ENCODE measurements at places on chromosomes 5 and 9.

DNA sequence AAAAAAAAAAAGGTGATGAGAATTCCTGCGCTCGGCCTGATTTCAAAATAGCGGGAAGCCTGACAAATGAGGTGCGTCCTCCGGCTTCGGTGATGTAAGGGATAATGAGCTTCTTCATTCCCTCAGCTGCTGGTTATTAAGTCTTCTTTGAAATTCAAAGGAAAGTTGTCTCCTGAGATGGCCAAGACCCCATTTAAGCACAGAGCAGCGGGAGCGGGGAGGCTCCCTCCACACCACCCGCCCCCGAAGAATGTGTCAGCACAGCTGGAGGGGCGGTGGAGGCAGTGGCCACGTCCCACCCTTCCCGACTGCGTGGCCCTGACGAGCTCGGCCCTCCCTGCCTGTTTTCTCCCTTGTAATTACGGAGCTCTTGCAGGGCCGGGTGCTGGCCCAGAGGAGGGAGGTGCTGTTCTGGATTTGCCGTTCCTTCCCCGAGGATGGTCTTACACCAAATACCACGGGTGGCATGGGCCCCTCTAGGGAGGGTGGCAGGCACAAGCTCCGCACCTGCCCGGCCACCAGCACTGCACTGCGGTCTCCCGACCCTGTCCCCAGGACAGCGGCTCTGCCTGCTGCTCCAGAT lies 31.0 kb downstream of the SLC9A3 start:
- peak; percentile 30 for DNase-seq

GRCh38 chr9:83334320-83334719 lies 203.9 kb downstream of the FRMD3 start:
- DNase-seq: peak; percentile 82

GRCh38 chr9:132644251-132644650 lies 25.5 kb downstream of the DDX31 start:
- no peak for DNase-seq

DNA sequence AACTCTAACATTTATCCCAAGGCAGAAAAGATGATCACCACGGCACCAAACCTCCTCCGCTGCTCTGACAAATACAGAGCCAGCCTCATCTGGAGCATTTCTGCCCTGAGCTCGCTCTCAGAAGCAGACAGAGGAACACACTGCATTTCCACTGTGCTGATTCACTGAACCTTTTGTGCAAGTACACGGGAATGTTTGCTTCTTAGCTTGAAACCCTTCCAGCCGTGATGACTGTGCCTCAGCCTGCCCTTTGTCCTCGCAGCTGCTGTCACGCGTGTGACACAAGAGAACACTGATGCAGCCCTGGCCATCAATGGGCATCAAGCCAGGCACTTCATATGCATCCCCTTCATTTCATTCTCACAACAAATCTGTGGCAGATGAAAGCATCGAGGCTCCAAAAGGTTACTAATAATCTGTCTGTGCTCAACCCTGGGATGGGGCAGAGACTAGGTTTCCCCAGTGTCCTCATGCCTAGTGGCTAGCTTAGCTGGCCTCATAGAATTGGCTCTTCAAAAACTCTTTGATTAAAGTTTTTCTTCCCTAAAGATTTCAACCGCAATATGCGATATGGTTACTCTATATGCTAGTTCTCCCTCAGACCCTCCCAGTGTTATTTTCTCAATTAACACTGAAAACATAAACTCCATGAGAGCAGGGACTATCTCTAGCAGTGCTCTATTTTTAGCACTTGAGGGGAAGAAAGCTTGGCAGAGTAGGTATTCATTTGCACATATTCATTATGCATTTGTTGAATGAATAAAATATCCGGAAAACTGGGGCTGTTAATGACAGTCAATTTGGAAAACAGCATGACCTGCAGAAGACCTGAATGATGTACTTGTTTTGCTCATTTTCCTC lies 7.3 kb downstream of the CDC14B start:
- peak; percentile 93 for DNase-seq

- no peak for DNase-seq
These were observed 132.0 kb downstream of the IZUMO3 start for GRCh38 chr9:24413651-24414050.

- DNase-seq: no peak
These were observed 279.6 kb upstream of the GRAMD2B start for GRCh38 chr5:126143622-126144021.

DNA sequence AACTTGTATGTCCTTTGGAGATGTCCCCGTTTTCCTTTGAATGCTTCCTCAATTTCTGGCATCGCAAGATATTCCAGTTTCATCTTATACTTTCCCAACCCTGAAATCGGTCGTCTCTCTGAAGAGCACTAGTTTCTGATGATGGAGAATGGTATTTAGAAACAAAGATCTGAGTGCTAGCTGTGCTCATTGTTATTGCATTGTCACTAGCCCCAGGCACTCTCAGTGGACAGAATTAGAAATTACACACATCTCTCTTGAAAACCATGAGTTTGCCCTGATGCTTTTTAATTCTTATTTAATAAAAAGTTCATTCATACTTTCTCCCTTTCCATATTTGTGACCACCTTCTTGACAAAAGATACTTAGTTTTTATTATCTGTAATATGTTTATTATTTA lies 67.7 kb downstream of the C9orf152 start:
- no peak for DNase-seq

DNA sequence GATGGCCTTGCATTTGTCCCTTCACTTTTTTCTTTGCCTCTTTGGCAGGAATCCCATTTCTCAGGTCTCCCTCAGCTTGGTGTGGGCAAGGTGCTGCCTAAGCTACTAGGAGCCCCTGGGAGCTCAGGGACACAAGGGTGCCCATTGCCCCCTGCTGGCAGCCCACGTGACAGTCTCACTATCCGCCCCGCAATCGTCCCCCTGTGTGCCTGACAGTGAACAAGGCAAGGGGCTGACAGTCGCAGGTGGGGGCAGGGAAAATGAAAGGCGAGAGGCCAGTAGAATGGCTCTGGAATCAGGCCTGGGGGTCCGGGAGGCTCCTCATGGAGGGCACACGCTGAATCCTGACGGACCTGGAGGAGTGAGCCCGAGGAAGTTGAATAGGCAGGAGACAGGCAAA lies 2.0 kb upstream of the PCDH12 start:
- no peak for DNase-seq

DNA sequence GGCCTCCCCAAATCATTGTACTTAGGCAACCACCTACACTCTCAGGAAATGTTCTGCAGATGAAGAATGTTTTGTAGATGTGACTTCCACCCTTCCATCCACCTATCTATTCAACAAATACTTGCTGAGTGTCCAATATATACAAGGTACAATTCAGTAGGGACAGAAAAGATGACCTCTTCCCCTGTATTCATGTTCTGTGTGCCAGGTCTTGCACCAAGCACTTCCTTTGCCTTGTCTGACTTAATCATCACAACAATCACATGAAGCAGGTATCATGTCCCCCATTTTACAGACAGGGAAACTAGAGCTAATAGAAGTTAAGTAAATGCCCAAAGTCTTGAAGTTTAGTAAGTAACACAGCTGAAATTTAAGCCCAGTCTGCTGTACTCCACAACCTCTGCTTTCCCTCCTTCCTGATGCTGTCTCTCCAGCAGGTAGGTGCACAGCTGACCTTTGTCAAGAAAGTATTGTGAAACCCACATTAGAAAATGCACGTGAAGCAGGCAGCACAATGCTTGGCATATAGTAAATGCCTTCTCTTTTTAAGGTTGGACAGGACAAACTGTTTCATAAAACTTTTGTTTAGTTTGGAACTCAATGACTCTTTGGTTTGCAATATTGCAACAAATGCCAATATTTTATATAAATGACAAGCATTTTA lies 296.5 kb downstream of the DEPDC1B start:
- no peak for DNase-seq

GRCh38 chr5:52997424-52997823 lies 8.3 kb downstream of the ITGA2 start:
- DNase-seq: no peak

- DNase-seq: no peak
These were observed 251.7 kb downstream of the MARCHF11 start for GRCh38 chr5:15927710-15928380.

GRCh38 chr5:133828722-133829121 lies 139.7 kb downstream of the C5orf15 start:
- DNase-seq: no peak

GRCh38 chr5:177334781-177335700 lies 16.4 kb downstream of the LMAN2 start:
- DNase-seq: no peak

GRCh38 chr9:99720455-99721050 lies 101.1 kb upstream of the NR4A3 start:
- DNase-seq: peak; percentile 35

GRCh38 chr9:130689937-130690700 lies 3.5 kb upstream of the EXOSC2 start:
- peak; percentile 94 for DNase-seq

- DNase-seq: peak; percentile 20
These were observed 3.6 kb upstream of the NKX2-5 start for GRCh38 chr5:173238312-173239232.

GRCh38 chr9:37348917-37349316 lies 73.6 kb upstream of the GRHPR start:
- DNase-seq: no peak

DNA sequence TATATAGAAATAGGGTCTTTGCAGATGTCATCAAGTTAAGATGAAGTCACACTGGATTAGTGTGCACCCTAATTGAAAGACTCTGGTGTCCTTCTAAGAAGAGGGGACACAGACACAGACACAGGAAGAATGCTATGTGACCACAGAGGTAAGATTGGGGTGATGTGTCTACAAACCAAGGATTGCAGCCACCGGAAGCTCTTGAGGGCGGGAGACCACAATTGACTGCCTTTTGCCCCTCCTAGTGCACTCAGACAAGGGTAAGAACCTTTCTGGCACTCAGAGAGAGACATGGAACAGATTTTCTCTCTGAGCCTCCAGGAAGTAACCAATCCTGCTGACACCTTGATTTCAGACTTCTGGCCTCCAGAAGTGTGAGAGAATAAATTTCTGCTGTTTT lies 51.2 kb upstream of the ARAP3 start:
- no peak for DNase-seq

DNA sequence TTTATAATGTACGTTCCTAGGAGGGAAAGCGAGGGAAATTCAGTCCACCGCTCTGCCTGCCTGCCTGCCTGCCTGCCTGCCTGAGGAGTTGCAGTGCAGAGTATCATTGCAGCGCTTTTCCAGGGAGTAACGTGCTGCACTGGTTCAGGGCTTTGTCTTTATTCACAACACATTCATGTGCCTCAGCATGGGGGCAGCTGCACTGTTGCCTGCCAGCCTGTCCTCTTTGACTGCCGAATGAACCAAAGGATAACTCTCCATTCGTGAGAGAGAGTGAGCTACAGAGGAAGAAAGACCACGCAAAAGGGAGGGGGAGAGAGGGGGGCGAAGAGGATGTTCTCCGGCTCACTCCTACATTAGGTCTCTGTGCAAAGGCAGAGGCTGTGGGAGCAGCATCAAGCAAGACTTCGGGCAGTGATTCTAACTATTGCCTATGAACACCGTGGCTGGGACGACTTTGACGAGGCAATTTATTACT lies 791.2 kb downstream of the MAT2B start:
- DNase-seq: no peak

DNA sequence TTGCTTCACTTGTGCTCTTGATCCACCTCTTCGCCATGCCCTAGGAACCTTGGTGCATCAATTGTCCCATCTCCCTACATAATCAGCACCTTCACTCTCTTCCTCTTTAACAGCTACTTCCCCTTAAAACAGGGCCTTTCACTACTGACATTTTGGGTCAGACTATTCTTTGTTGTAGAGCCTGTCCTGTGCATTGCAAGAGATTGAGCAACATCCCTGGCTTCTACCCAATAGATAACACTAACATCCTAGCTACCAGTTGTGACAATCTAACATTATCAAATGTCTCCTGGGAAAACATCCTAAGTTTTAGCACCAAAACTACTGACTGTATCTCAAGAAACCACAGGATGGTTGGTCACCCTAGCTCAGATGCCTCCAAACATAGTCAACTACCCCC lies 854.3 kb upstream of the DMAC1 start:
- DNase-seq: no peak

DNA sequence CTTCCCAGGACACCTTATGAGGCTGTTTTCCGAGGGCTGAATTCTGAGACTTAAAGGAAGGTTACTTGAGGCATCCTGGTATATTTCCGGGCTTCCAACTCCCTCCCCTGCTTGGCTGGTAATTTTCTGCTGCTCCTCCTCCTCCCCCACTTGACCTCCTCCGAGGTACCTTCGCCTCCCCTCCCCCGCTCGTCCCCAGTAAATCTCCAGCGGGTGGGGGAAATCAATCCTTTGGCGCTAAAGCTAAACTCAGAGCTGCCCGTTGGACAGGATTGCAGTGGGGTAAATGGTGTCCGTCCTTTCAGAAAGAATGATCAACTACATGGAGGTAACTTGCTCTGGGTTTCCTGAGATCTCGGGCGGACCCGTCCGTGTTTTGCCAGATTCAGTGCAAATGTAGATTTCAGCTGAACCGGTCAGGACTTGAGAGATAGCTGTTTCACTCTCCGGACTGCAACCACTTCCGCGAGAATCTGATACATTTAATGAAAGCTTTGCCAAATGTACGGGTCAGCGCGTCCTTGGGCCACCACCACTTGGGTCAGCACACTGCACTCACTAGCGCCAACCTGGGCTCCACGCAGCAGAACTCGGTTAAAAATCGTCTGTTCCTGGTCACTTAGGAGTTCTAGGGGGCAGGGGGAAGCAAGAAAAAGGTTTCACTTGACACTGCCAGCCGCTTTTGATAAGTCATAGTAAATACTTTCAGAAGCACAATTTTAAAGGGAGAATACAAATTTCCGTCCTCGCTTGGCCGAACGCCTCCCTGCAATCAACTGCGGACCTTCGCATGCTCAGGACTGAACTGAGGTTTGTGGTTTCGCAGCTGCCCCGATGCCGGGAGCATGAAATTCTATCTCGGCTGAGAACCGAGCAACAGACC lies 4.6 kb upstream of the ISL1 start:
- DNase-seq: no peak

DNA sequence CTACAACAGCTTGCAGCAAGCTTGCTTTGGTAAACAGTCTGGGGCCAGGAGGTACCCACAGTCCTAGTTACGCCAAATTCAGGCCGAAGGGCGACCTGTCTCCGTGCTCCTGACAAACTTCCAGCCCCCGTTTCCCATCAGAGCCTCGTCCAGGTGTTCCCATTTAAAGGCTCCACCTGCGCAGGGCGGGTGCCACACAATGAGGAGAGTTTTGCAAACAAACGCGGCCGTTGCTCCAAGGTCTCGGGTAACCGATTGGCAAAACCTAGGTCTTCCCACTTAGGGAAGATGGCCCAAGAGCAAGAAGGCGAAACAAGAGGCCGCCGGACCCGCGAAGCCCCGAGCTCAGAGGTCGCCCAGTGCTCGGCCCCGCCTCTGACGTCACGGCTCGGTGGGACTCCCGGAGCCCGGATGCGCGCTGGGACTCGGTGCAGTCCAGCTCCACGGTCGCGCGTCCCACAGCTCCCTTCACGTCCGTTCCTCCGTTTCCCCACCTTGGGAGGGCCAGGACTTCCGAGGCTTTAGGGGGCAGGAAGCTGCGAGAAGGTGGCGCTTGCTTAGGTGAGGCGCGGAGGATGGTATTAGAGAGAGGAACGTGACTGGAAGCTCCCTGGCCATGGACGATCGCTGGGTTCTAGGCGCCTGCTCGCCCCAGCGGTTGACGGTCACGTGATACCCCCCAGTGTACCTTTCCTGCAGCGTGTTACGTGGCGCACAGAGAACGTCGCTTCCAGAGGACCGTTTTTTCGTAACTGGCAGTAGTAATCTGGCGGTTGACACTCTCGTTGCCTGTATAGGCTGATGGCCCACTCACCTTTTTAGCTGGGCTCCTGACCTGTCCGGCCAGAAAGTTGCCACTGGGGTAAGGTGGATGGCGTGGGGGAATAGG lies 41.8 kb upstream of the KDM4C start:
- peak; percentile 34 for DNase-seq

- DNase-seq: peak; percentile 64
These were observed 19.4 kb downstream of the LHX2 start for GRCh38 chr9:124030969-124031451.
